ENCODE measurements at places on chromosomes 16 and 17.

GRCh38 chr16:69724981-69725479 lies 1.3 kb downstream of the NQO1 start:
- no peak for DNase-seq

GRCh38 chr17:82355770-82356427 lies 3.1 kb upstream of the TEX19 start:
- DNase-seq, result no peak

- DNase-seq, result no peak
These were observed 914 bp downstream of the MAP1LC3B start for GRCh38 chr16:87392821-87393679.

DNA sequence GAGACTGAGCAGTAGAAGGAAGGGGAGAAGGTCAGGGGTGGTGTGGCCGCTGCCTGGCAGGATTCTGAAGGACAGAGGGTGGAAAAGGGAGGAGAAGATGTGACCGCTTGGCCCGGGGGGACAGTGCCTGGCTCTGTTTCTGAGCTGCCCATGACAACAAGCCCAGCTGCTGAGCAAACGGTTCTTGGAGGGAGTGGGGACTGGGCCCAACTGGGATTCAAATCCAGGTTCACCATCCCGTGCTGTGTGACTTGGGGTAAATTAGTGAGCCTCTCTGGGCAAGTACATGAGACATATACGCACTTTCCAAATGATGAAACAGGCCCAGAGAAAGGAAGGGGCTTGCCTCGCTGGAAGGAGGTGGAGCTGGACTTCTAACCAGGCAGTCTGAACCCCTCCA lies 23.3 kb downstream of the SEC14L5 start:
- DNase-seq, result no peak

DNA sequence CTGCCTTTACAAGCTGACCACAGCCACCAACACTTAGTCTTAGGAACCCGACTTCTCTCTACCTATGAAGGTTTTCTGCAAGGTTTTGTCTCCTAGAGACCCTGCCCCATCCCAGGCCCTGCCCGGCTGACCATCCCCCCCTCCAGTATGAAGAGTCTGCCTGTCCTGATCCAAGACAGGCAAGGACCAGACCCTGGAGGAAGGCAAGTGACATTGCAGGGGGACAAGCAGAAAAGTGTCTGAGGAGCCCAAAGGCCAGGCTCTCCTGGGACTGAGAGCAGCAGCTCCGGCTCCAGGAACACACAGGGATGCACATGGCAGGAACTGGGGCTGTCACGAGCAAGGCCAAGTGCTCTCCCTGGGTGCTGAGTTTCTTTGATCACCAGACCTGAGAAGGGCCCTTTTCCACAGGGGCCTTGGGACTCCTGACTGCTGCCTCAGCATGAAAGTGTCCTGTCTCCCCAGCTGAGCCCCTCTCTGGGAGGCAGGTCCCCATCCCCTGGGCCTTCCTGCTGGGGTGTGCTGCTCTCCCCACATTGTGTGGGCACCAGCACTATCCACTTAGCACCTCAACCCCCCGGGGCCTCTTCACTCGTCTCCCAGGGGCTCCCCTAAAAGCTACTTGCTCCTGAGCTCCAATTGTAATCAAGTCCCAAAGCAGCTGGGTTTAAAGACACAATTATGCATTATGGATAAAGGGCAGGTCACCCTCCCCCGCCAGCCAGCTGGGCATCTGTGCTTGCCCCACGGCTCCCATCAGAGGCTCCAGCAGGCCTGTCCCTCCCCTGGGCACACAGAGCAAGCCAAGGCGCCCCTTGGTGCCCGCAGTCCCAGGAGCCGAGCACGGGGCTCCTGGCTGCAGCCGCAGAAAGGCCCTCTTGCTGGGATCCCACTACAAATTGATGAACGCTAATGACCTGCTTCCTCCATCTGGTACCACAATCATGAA lies 11.6 kb upstream of the CACNG4 start:
- DNase-seq, result no peak

- DNase-seq, result no peak
These were observed at the start of gene TMC5 for GRCh38 chr16:19417640-19418039. Gene TMC5 (plus strand): TSS chr16:19417883. CDS start chr16:19440039, 22,156 bp downstream.

GRCh38 chr17:30148376-30148775 lies 31.8 kb downstream of the NSRP1 start:
- DNase-seq, result no peak

DNA sequence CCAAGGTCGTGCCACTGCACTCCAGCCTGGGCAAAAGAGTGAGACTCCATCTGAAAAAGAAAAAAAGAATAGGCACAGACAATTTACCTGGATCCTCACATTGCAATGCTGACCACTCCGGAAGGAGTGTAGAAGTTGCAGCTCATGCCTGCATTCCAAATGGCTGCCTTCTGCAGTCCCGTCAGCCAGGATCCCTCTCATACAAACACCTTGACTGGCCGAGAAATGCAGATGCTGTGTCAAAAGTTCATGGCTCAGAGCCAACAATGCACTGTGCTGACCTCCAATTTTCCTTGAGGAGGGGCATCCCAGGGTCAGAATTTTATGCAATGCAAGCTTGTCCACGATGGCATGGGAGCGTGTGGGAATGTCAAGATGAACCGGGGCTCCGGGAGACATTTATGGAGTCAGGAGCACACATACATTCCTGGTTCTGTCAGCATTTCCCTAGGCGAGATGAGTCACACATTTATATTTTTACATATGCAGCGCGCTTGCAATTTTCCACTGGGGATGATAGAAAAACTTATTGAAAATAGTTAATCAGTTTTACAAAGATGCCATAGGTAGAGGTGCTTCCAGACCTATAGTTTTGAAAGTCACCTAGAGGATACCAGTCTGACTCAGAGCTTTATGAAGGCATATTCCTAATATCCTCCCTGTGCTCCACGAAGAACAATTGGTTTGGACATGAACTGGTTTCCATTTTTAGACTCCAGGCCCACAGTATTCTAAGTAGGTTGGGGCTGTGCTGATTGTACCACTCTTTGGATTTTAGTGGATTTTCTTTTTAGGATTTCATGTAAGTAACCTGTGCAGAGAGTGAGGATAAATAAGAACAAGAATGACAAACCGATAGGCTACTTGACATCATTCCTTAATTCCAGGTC lies 614.6 kb downstream of the MAF start:
- DNase-seq, result no peak

DNA sequence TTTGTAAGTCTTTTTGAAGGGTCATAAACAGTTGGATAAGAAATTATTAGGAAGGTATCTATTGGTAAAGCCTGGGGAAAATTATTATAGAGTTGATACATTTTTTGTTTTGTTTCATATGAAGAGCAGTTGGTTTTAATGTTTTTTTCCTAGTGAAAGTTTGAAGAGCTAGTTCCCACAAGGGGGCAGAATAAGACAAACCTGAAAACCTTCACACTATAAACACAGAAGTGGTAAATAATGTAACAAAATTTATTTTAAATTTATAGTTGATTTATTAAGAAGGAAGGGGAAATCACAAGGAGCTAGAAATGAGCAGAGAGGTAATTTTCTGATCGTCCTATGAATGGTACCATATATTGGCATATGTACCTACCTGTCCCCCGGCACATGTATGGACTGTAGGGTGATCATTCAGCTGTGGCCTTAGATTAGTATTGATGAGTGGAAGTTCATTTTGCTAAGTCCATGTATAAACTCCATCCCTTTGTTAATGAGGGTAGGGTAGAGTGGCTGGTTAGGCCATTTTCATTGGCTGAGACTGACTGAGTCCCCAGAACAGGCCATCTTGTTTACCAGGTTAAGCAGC lies 116.3 kb downstream of the TANC2 start:
- DNase-seq, result no peak

- DNase-seq, result no peak
These were observed 47.4 kb downstream of the CYB561 start for GRCh38 chr17:63398680-63399079.

GRCh38 chr16:20647736-20648135 lies 49.7 kb downstream of the ACSM1 start:
- no peak for DNase-seq

DNA sequence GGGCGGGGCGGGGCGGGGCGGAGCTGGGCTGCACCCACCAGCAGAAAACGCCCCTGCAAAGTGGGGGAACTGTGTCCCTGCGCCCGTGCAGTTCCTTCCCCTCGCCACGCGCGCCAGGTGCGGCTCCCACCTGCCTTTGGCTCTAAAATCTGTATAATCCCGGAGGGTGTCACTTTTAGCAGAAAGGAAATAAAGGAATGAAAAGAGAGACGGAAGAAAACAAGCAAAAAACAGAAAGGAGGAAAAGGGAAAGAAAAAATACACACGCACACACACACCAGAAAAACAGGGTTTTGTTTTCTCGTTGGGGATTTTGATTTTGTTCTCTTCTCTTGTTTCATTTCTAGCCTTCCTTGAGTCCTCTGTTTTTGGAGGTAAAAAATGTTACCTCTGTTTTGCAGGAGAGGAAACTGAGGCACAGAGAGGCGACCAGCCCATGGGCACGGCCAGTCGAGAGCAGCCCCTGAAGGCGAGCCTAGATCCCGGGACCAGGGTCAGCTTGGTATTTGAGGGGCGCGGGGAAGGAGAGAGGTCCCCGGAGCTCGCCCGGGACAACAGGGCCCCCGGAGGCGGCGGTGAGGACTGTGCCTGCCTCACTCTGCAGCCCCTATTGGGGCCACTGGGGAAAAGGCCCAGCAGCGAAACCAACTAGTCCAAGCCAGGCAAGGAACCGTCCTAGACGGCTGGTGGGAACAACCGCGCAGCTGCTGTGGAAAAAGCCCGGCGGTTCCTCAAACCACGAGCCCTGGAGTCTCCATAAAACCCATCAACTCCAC lies 594 bp upstream of the CARHSP1 start:
- DNase-seq, result no peak

All from AG04449 (cell line).